ENCODE measurements at places on chromosomes 3 and 15. TPM values are rescaled to one million over a fixed set of nuclear protein-coding genes. Genes with fewer than 3 reads are reported as not detected.

UROC1 gene
- total RNA-seq = not detected

DNA sequence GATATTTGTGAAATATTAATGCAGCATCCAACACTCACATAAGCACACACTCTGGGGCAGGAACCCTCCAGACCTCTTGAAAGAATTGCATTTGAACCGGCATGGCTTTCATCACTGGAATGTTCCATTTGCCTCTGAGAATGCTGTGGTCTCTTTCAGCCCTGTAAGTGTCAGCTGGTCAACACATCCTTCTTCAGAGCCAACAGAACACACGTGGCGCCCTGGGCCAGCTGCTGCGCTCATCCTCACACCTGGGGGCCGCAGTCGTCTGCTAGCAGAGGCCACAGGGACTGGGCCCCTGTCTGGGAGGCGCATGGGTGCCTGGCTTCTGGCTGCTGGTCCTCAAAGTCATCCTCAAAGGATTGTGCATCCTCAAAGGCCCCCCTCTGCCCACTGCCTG is 71.4 kb upstream of the HERC1 start:
- no peaks in the 10 kb centered on the region for H3K36me3 ChIP-seq
- DNase-seq = no peak
- H3K4me3 ChIP-seq = no peak overlapping the region
- no peak overlapping the region for H3K27ac ChIP-seq

GRCh38 chr3:96700322-96701315 is 113.8 kb upstream of the EPHA6 start:
- no peaks in the 10 kb centered on the region for H3K27me3 ChIP-seq
- no peaks in the 10 kb centered on the region for H3K36me3 ChIP-seq
- H3K27ac ChIP-seq = no peak overlapping the region

GRCh38 chr3:60886518-60886917 is 364.7 kb downstream of the FHIT start:
- H3K4me3 ChIP-seq = no peak overlapping the region
- no peaks in the 10 kb centered on the region for H3K36me3 ChIP-seq
- no peaks in the 10 kb centered on the region for H3K27me3 ChIP-seq

DNA sequence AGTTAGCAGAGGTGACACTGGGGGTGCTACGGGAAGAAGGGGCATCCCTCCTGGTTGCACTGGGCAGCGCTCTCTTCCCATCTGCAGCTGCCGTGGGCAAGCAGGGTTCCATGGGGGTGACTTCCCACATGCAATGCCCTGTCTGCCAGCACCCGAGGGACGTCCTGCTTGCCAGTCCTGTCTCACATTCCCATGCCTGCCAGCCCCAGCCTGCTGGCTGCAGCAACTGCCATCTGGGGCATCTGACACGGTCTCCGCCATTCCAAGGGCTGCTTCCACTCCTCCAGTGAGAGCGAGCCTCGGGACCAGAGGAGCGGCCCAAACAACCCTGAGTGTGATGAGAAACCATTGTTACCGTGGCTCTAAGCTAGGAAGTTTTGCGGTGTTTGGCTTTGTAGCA is 45.4 kb upstream of the RPL32 start:
- no peaks in the 10 kb centered on the region for H3K36me3 ChIP-seq
- H3K27me3 ChIP-seq = peaks cover 38% of the 10 kb centered on the region
- peaks cover 14% of the 10 kb centered on the region for H3K4me1 ChIP-seq
- no peak overlapping the region for H3K27ac ChIP-seq
- DNase-seq = no peak
- H3K4me3 ChIP-seq = no peak overlapping the region

P2RY14 gene
- total RNA-seq = 1.9 TPM

DNA sequence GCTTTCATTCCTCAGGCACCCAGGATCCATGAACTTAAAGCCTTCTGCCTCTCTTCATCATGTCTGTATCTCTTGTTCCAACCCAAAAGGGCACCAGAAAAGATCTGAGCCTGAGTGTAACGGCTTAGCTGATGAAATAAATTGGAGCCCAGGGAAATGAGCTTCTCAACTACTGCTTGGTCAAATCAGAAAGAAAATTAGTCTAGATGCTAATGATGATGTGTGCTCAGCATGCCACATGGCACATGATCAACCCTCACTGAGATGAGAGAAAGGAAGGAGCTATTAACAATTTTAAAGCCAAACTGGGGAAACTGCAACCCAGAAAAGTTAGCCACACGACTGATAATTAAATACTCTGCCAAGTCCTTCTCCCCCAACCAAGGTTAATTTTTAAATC is 325.7 kb downstream of the CNTN3 start:
- no peaks in the 10 kb centered on the region for H3K4me1 ChIP-seq
- no peaks in the 10 kb centered on the region for H3K27me3 ChIP-seq
- no peak overlapping the region for H3K27ac ChIP-seq
- H3K4me3 ChIP-seq = no peak overlapping the region

GRCh38 chr15:59199626-59200465 is 6.8 kb upstream of the LDHAL6B start:
- H3K4me3 ChIP-seq = no peak overlapping the region
- peaks cover 5% of the 10 kb centered on the region for H3K4me1 ChIP-seq
- H3K27me3 ChIP-seq = no peaks in the 10 kb centered on the region
- no peak for DNase-seq
- H3K36me3 ChIP-seq = peaks cover 41% of the 10 kb centered on the region

- no peak overlapping the region for H3K27ac ChIP-seq
- H3K4me3 ChIP-seq = no peak overlapping the region
- DNase-seq = no peak
- H3K4me1 ChIP-seq = no peaks in the 10 kb centered on the region
- H3K36me3 ChIP-seq = no peaks in the 10 kb centered on the region
These were observed 5.6 kb downstream of the RAB6B start for GRCh38 chr3:133890037-133890436.

DNA sequence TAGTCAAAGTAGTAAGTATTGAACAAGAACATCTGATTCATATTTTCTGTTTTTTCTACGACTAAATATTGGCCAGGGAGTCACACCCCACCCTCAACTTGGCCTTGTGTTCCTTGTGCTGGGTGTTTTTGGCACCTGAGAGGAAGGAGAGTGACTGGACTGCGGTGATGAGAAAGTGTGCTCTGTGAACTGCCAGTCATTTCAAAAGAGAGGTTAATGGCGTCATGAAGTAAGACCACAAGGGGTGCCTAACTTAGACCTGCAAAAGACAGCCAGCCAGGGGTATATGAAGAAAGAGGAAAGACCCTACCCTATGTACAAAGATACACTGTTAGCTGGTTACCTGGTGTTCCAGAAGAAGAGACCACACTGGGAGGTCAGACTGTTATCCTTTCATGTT is 58.4 kb upstream of the COL8A1 start:
- no peaks in the 10 kb centered on the region for H3K27me3 ChIP-seq
- no peak overlapping the region for H3K27ac ChIP-seq
- no peak overlapping the region for H3K4me3 ChIP-seq
- H3K36me3 ChIP-seq = no peaks in the 10 kb centered on the region
- H3K4me1 ChIP-seq = no peaks in the 10 kb centered on the region
- DNase-seq = no peak

FMN1 gene
- 0.45 TPM for total RNA-seq

- H3K4me1 ChIP-seq = peaks cover 25% of the 10 kb centered on the region
- no peak overlapping the region for H3K4me3 ChIP-seq
- no peaks in the 10 kb centered on the region for H3K36me3 ChIP-seq
- no peak for DNase-seq
These were observed 101.5 kb upstream of the SLC6A6 start for GRCh38 chr3:14300721-14301399.

- H3K4me1 ChIP-seq = no peaks in the 10 kb centered on the region
- no peak overlapping the region for H3K4me3 ChIP-seq
- DNase-seq = no peak
- H3K27me3 ChIP-seq = peaks cover 4% of the 10 kb centered on the region
- H3K36me3 ChIP-seq = no peaks in the 10 kb centered on the region
These were observed 60.0 kb upstream of the DCBLD2 start for GRCh38 chr3:98961161-98962155.

DNA sequence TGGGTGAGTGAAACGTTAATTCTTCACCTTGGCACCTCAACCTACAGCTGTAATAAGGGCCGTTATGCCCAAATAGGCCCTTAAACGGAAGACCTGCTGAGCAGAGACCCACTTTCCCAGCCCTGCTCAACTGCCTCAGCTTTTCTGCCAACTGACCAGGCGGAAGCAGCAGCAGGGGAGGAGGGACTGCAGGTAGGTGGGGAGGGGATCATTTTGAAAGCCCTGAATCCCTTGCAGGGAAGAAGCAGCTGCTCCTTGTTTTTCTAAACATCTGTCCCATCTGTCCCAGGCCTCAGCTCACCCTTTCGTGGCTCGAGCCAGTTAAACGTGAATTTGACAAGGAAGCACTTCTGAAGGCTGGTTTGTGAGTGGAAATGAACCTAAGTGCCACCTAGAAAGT is 978 bp upstream of the CMC1 start:
- DNase-seq = no peak
- no peak overlapping the region for H3K27ac ChIP-seq
- H3K36me3 ChIP-seq = peaks cover 8% of the 10 kb centered on the region
- H3K4me3 ChIP-seq = peak overlapping the region; percentile 94
- H3K4me1 ChIP-seq = peaks cover 28% of the 10 kb centered on the region
- H3K27me3 ChIP-seq = peaks cover 2% of the 10 kb centered on the region

DNA sequence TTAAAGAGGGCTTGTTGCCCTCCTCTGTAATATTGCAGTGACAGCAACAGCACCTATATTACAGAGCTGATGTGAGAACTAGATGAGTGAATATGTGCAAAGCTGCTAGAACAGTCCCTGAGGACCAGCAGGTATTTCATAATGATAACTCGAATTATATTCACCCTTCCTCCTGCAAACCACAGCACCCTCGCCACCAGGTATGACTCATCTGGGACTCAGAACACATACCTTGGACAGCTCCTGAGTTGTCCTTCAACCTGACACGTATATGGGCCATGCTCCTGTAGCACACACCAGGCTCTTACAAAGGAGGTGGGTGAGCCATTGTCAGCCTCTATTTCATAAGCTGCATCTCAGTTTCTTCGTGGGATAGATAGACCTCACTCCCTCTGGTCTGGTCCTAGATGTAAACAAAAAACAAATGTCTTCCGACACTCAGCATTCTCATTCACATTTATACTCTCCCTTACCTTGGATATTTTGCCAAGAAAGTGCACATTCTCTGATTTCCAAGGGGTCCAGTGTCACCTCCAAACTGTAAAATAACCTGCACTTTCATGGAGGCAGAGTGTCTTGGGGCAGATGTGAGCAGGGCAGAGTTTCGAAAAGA is 124.5 kb downstream of the TLE3 start:
- H3K27me3 ChIP-seq = peaks cover 22% of the 10 kb centered on the region
- H3K27ac ChIP-seq = no peak overlapping the region
- no peak for DNase-seq

DNA sequence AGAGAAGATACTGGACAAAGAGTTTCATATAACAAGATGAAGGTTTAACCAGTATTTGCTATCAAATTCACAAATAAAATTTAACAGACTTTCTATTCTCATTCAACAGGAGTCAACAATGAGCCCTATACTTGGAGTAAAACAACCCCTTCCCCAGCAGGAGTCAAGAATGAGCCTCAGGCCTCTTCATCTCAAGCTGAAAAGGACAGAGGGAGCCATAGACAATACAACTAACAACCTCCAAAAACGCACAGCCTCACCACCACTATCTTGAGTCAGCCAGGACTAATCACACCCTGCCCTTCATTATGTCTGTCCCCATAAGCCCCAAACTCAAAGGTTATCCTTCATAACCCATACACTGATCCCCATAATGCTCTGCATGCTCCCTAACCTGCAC is 36.4 kb downstream of the ETFA start:
- H3K27ac ChIP-seq = no peak overlapping the region
- no peak for DNase-seq
- peaks cover 33% of the 10 kb centered on the region for H3K36me3 ChIP-seq
- H3K4me1 ChIP-seq = no peaks in the 10 kb centered on the region

DNA sequence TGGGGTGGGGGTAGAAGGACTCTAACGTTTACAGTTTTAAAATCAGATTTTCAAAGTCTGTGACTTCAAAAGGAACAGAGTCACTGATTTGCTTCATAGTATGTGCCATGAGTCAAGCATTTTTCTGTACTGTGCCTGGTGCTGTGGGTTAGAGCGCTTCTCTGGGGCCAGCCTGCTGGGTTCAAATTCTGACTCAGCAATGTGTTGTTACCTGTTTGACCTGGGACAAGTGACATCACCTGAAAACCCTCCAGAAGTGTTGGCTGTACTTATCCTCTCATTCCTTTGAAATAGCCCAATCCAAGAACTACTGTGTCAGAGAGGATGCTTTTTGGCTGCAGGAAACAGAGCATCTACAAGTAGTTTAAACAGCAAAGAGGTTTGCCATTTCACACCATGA is 101.7 kb downstream of the LSM3 start:
- H3K27me3 ChIP-seq = peaks cover 2% of the 10 kb centered on the region
- H3K4me1 ChIP-seq = no peaks in the 10 kb centered on the region
- no peaks in the 10 kb centered on the region for H3K36me3 ChIP-seq
- no peak overlapping the region for H3K27ac ChIP-seq
- no peak overlapping the region for H3K4me3 ChIP-seq

DNA sequence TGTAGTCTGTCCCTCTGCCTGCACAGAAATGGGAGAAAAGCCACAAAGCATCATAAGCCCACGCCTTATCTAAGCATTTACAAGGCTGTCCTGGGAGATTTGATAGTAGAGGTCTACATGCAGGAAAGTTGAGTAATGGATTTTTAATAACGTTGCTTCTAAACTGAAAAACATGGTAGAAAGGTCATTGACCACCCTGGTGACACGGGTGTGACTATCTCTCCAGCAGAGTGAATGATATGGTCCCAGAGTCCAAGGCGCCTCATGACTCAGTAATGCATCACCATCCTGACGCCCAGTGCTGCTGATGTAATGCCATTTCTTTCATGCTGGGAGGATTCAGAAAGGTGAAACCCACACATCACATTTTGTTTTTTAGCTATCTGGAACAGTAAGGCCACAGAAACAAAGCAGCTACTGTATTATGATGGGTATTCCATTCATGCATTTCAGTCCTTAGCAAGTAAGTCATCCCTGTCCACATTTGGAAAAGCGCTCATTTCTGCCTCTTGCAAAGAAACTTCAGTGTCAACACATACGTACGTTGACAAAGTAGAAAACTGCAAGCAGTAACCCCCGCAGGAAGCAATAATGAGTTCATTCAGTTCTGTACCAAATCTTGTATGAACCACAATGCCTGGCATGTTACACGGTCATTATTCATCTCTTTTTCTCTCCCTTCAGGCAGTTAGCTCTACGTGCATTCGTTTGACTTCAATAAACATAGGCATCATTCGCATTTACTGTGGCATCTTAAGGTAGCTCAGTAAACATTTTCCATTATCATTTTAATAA is 483.5 kb downstream of the GABRG3 start:
- H3K36me3 ChIP-seq = no peaks in the 10 kb centered on the region
- H3K4me1 ChIP-seq = no peaks in the 10 kb centered on the region
- no peak overlapping the region for H3K4me3 ChIP-seq
- no peak for DNase-seq
- H3K27ac ChIP-seq = no peak overlapping the region
- H3K27me3 ChIP-seq = no peaks in the 10 kb centered on the region

DNA sequence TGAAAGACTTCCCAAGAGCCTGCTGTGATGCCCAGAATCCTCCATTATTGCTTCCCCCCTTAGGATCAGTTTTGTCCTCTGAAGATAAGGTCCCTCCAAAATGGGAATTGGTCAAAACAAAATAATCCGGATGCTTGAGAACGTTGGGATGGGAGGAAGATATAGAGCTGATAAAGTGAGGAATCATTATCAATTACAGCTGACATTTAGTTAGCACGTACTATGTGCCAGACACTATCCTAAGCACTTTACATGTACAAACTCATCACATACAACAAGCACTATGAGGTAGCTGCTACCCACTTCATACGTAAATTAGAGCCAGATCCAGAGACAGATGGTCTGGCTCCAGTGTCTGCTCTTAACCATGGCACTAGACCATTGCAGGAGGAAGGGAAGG is 6.6 kb upstream of the RPP25 start:
- no peak overlapping the region for H3K27ac ChIP-seq
- H3K4me3 ChIP-seq = no peak overlapping the region
- H3K36me3 ChIP-seq = no peaks in the 10 kb centered on the region

GRCh38 chr3:170564664-170565063 is 21.2 kb downstream of the SLC7A14 start:
- no peaks in the 10 kb centered on the region for H3K36me3 ChIP-seq
- no peak for DNase-seq
- H3K27me3 ChIP-seq = peaks cover 20% of the 10 kb centered on the region
- H3K4me1 ChIP-seq = peaks cover 8% of the 10 kb centered on the region
- H3K4me3 ChIP-seq = no peak overlapping the region

All from activated naive CD8-positive, alpha-beta T cell treated with anti-CD3 and anti-CD28 coated beads, Interleukin-2, amount 10 ng/mL, durations not matched to agents 7 days and 5 days (primary cell).